ENCODE measurements at places on chromosomes 12 and 14.

DNA sequence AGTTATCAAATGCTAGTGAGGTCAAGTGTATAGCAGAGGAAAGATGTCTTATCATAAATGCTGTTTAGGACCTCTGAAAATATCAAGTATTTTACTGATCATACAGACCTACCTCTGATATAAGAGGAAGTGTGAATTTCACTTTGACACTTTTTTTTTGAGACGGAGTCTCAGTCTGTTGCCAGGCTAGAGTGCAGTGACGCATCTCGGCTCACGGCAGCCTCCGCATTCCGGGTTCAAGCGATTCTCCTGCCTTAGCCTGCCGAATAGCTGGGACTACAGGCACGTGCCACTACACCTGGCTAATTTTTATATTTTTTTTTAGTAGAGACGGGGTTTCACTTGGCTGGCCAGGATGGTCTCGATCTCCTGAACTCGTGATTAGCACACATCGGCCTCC lies 55.1 kb upstream of the PIK3C2G start:
- DNase-seq, result no peak

DNA sequence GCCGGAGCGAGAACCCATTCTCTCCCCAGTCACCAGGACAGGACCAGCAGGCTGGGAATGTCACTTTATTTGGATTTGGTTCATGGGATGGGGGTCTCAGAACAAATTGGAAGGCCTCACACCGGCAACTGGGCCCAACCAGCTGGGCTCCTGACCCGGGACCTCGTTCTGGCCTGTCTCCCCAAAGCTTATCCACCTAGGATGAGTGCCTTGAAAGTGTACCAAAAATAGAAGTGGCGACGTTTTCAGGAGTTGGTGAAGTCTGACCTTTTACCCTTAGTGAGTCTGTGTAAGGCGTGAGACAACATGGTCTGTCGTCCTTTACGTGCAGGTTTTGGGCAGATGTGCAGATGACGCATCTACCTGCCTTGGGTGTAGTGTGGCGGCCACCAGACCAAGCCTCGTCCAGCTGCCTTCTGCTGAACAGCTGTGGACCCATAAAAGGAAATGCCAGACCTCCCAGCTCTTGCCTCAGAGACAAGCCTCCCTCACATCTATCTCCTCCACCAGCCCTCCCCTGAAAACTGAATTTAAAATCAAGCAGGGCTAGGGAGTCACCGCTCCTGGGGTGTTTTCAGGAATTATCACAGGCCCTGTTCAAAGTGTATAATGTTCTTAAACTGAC lies 36.6 kb upstream of the CLMN start:
- no peak for DNase-seq

- DNase-seq, result no peak
Observed at GRCh38 chr12:76495556-76495955, 64.0 kb downstream of the OSBPL8 start.

- DNase-seq, result no peak
Observed at GRCh38 chr12:129556082-129556481, 347.7 kb downstream of the TMEM132D start.

DNA sequence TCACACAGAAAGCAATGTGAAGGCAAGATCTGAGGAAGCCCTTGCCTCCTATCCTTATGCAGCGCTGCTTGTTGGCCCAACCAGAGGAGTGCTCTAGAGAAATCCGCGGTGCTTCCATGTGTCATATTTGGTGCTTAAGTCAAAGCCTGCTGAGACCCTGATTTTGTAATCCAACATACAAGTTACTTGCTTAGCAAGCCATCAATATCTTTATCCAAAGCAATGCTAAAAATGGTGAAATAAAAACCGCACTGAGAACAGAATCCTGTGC lies 250.0 kb downstream of the MED13L start:
- no peak for DNase-seq

DNA sequence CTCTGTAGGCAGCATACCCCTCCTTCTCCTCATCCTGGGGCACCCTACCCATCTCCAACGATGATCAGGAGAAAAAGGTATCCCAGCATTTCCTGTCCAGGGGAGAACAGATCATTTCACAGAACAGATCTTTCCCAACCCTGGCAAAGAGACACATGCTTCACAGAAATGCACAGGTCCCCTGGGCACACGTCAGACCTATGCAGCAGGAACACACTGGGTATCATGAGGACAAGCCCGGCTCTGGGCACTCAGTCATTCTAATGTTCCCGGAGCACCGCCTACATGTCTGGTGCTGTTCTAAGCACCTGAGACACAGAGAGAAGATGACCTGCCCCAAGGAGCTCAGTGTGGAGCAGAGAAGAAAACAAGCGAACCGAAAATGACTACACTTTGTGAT lies 56.2 kb downstream of the ACTN1 start:
- no peak for DNase-seq

GRCh38 chr12:104624529-104624928 lies 167.8 kb downstream of the CHST11 start:
- DNase-seq, result no peak

- no peak for DNase-seq
Observed at GRCh38 chr14:72518809-72519377, 375.0 kb downstream of the DPF3 start.

DNA sequence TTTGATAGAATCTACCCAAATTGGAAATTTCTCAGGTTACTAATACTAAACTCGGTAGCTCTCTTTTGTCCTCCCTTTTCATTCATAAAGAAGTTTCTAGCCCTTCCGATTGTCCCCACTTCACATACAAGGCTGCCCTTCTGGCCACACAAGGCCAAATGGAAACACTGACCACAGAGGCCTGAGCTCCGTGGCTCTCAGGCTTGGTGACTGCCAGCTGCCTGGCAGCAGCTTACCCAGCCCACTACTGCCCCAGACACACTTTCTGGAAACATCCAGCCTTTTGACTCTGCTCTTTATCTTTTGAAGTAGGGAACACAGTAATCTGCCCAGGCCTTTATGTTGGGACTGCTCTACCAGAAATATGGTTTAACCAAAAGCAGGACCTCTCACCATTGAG lies 167.2 kb downstream of the GCH1 start:
- no peak for DNase-seq

DNA sequence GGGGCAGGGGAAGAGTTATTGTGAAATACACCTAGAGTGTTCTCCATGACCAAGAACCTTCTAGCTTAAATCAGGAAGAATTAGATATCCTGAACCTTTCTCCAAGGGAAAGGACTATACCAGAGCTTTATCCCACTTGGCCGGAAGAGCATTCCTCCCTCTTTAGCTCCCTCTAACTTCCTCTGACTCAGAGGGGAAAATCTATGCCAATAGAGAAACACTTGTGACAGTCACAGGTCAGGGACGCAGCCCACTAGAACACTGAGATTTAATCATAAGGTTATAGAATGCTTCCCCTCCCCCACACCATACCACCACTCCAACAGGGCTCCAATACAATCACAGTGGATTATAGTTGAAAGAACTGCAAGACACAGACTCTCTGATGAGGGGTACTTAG lies 55.4 kb upstream of the RFX4 start:
- DNase-seq, result no peak

DNA sequence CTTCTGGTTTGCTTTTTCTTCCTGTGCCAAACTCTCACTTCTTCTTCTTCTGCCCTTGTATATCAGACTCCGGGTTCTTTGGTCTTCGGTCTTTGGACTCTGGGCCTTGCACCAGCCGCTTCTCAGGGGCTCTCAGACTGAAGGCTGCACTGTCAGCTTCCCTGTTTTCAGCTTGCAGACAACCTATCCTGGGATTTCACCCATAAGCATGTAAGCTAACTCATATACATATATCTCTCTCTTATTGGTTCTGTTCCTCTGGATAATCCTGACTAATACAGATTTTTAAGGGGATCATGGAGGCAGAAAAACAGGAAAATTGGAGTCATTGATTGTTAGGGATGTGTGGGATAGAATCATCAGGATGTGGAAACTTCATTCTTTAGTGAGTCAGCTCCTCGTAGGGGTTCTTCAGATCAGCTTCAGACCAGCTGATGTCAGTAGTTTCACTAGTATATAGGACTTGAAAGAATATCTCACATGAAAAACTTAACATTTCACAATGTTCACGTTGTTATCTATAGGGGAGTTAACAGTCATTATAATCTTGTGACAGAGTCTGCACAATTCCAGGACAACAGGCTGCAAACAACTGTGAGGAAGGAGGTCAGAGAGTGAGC lies 102.9 kb downstream of the RASSF9 start:
- no peak for DNase-seq

DNA sequence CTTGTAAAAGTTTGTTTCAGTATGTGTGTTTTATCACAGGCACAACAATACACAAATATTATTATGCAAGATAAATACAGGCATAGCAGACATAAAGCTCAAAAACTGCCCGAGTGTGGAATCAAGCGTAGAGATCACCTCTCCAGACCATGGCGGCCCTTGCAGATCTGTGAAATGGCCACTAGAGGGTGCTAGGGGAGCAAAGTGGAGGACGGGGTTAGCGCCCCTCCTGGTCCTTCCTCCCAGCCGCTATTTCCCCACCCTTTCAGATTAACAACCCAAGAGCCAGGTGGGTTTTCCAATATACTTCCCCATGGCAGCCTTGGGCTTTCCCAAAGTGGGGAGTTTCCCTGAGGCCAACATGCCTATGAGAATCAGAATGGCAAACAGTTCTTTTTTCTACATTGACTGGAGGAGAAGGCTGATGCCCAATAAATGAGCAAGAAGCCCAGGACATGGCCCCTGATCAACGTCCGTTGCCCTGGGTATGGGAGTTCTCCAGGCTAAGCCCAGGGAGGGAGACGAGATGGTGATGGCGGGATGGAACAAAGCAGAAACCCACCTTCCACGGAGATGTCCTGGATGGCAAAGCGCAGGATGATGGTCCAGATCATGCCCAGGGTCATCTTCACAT lies 67.4 kb downstream of the ACTN1 start:
- peak; percentile 84 for DNase-seq

DNA sequence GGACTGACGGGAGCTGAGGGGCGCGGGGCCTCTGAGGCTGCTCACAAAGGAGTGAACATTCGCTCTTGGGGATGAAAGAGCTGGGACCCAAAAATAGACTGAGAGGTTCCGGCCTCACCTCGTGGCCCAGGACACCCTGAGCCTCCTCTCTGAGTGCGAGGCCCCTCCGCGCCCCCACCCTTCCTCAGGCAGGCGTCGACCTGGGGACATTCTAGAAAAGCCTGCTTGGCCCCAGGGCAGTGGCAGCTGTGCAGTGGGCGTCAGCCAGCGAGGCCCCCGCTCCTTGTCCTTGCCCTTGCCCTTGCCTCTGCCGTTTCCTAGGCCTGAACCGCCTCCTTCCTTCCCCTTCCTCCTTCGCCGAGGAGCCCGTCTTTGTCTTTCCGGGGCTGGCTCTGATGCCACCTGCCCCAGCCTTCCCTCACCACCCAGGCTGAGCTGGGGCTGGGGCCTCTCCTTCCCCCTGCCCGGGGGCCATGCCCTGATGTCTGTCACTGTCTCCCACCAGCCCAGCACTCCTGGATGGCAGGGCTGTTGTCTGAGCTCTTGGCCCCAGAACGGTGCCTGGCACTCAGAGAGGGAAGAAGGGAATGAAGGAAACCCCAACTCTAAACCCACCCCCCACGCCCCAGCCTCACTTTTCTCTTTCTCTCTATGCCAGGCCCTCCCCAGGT lies 208.2 kb upstream of the RTL1 start:
- no peak for DNase-seq

DNA sequence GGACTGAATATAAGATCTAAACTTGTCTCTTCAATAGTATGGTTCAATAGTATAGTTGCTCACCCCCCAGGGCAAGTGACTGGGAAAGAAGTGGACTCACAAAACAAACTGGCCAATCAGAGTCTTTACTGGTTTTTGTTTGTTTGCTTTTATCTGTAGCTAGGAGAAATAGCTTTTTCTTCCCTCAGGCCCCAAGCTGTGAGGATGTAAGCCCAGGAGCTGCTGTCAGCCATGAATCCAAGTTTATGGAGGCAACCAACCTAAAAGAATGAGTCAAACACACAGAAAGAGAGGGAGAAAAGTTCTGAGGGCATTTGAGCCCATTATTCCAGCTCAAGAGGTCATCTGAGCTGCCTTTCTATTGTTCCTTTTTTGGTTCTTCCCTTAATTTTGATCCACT lies 375.3 kb downstream of the BCAT1 start:
- no peak for DNase-seq

DNA sequence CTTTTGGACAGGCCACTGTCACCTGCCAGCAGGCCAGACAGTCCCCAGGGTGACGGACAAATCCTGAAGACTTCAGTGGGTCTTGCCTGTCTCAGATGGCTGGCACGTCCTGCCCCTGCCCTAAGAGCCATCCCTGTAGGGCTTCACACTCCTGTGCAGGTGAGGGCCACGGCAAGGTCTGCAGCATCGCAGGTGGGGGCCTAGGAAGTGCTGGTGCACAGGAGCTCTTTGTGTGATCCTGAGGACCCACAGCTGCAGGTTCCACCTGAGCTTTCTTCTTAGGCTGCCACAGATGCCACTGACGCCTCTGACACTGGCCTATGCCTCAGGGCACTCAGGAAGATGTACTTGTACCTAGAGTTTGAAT lies 108.5 kb upstream of the FKBP4 start:
- no peak for DNase-seq

DNA sequence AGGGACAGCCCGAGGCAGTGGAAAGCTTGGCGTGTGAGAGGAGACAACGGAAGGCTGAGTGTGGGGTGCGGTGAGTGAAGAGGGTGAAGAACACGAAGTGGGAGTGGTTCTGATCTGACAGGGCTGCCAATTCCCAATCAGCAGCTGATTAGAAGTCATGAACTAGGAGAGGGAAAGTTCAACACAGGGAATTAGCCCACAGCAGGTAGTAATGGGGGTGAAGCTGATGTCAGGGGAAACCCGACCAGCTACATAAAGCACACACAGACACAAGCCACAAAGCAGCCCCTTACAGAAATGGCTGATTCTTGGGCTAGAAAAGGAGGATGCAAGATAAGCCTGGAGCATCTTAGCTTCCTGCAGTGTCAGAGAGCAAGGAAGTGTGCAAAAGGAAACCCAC lies 47.5 kb upstream of the TCL1A start:
- no peak for DNase-seq

GRCh38 chr14:104467236-104467635 lies 112.3 kb upstream of the C14orf180 start:
- no peak for DNase-seq

GRCh38 chr14:95886366-95887056 lies 9.9 kb downstream of the TUNAR start:
- peak; percentile 13 for DNase-seq

- DNase-seq, result no peak
Observed at GRCh38 chr12:126518596-126519200, 1453.5 kb downstream of the AACS start.

- no peak for DNase-seq
Observed at GRCh38 chr12:123098780-123099179, 52.1 kb downstream of the PITPNM2 start.

DNA sequence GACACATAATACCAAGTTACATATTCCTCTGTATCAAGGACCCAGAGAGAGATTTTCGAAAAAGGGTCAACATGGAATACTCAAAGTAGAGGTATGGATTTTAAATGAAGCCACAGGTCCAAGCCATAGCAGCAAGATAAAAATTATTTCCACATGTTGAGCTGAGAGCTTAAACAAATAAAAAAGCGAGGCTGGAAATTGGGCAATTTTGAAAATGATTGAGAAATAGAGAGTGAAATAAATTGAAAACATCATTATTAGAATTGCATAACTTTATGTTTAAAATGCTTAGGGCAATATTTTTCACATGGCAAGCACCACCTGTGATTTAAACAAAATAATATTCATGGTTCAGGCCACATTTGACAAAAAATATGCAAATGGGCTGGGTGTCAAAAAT lies 1251.0 kb upstream of the USP15 start:
- DNase-seq, result no peak
